Activated CD8-positive, alpha-beta memory T cell treated with anti-CD3 and anti-CD28 coated beads for 4 hours (primary cell): ENCODE measurements at places on chromosomes 12 and 14.

- DNase-seq = no peak
These were observed 17.1 kb downstream of the TRMT5 start for GRCh38 chr14:60963761-60964160.

DNA sequence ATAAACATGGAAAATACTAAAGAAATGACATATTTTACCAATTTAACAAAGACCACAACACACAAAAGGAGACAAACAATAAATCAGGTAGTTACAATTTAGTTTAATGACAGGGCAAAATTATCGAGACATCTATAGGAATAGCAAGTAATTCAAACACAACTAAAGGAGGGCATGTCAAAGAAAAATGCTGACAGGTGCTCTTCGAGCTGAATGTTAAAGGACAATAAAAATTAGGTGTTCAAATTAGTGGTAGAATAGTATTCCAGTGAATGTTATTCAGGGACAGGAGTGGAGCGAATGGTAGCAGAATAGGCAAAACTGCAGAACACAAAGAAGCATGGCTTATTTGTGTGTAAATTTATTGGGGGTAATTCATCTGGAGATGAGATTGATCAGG is 1004.3 kb upstream of the FBXO33 start:
- no peak for DNase-seq

DNA sequence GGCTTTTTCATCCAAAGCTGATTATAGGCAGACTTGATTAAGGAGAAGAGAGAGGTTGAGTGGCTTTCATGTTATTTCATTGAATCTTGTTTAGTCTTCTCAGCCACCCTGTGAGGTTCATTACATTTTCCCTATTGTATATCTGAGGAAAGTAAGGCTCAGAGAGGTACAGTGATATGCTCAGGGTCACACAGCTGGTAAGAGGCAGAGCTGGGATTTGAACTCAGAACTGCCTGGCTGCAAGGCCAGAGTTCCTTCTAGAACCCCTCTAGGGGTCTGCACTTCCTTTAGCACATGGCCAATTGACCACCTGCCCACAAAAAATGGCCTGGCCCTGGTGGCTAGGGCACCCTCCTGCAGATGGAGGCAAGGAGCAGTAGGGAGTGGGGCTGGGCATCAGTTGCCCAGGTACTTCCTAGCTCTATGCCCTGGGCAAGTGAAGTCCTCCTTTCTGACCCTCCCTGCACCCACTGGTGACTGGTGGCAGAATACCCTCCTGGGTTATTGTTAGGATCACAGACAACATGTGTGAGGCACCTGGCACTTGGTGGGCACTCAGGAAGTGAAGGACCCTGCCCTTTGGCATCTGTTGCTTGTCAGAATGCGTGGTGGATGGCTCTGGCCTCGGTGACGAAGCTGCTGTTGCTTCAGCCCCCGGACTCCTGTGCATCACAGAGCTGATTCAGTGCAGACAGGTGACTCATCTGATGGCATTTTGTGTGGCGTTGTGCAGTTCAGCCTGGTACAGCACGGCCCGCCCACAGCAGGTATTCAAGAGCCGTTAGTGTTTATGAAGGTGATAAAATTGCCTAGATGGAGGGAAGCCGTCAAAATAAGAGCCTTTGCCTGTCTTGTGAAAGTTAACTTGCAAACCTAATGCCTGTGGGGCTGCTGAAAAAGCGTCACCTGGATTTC is 115.8 kb downstream of the SLC25A47 start:
- DNase-seq = peak; percentile 16

GRCh38 chr12:116332705-116333380 is 55.4 kb upstream of the MED13L start:
- DNase-seq = no peak

- no peak for DNase-seq
These were observed 183.1 kb downstream of the PHLDA1 start for GRCh38 chr12:75848431-75848925.

DNA sequence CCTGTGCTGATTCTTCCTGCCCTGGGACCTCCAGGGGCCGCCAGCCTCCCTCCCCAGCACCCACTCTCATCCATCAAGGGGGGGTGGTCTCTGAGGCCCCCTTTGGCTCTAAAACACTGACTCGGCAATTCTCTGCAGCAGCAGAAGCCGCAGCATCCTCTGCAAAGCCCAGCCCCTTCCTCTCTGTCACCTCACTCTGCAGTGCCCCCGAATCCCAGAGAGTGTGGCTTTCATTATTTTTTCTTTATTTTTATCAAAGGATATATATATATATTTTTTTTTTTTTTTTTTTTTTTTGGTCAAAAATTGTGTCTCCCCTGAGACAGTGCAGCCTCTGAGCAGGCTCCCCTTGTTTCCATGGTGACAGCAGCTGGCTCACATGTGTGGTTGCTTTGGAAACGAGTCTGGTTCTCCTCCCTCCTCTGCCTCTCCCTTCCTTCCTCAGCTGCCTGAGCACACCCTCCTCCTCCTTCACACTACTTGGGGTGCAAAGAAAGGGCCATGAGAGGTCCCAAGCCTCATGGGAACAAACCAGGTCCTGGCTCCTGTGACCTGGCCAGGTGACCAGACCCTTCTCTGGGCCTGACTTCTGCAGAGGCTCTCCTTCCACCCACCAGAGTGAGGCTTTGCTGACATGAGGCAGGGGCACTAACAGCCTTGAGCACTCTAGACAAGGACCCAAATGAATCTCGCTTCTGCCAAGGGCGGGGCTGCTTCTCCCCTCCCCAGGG is 100.5 kb downstream of the LRRC74A start:
- DNase-seq = peak; percentile 39
